ENCODE measurements at places on chromosomes 1 and 21.

DNA sequence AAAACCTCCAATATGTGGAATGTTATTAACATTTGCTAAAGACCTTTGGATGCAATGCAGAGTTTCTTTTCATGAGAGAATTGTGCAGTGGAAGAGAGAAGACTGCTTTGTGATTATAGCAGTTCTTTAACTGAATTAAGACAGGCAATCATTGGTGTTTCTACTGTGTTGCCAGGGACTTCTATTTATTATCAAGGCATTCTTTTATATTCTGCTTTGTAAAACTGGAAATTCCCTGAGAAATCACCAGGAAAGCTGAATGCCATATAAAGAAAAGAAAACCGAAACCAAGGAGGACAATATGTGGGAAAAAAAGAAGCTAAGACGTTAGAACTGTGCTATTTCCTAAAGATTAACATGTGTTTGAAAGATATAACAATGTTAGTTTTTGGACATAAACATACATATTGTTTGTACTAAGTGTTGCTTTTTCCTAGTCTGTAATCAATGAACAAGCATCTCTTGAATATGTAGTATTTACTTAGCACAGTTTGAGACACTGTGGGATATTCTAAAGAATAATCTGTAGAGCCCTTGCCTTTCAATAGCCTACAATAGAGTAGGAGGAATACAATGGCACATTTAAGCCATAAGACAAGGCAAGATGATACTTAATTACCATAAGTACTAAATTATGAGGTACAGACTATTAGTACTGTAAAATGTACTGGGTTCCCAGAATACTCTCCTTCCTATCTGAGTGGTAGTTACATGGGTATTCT, 47.1 kb downstream of the EXTL2 start:
- no peak for DNase-seq

GRCh38 chr21:45821315-45821962, 160.1 kb upstream of the COL6A1 start:
- no peak for DNase-seq

- DNase-seq: no peak
Observed at GRCh38 chr1:233355841-233356704, 28.5 kb downstream of the MAP3K21 start.

DNA sequence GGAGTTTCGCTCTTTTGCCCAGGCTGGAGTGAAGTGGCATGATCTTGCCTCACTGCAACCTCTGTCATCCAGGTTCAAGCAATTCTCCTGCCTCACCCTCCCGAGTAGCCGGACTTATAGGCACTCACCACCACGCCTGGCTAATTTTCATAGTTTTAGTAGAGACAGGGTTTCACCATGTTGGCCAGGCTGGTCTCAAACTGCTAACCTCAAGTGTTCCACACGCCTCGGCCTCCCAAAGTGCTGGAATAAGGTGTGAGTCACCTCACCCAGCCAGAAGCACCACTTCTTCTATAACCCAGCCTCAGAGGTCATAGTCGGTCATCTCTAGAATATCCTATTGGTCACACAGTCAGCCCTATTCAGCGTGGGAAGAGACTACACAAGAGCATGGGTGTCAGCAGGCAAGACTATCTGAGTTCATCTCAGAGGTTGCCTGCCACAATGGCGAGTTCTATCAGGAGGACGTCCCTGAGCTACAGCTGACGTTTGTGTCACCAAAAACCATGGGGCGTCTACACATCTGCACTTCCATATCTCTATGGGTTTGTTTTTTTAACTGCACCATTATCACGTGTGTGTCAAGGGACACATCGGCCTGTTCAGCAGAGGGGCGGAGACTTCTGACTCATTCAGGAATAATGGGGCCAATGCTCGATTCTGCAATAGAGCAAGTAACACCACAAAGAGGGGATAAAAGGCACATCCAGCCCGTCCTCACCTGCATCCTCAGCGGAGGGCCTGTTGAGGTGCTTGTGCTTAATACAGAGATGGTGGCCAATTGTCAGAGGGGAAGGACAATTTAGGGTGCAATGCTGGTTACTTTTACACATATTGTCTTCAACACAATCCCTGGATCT, 256.3 kb upstream of the IRF2BP2 start:
- DNase-seq: peak; percentile 54

GRCh38 chr1:23475134-23475628, 8.8 kb downstream of the ASAP3 start:
- DNase-seq: no peak

Measured in T-helper 2 cell treated with Interferon-gamma antibody and Interleukin-4, amounts not matched to agents 5 μg/mL and 100 μg/mL, for 36 hours (primary cell).